GOT3 (cell line): ENCODE measurements at places on chromosomes 11 and 22.

DNA sequence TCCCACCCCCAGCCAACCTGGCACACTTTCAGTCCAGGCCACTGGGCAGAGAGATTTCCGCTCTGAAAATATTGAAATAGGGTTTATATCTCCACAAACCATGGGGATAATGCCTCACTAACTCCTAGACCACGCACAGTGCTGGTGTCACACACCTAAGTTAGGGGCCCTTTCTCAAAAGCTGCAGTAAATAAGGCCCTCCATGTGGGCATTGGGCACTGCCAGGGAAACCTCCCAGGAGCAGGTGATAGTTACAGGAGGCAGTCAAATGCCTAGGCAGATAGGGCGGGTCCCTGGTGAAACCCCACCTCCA is 3.1 kb upstream of the IL10RA start:
- DNase-seq: no peak

DNA sequence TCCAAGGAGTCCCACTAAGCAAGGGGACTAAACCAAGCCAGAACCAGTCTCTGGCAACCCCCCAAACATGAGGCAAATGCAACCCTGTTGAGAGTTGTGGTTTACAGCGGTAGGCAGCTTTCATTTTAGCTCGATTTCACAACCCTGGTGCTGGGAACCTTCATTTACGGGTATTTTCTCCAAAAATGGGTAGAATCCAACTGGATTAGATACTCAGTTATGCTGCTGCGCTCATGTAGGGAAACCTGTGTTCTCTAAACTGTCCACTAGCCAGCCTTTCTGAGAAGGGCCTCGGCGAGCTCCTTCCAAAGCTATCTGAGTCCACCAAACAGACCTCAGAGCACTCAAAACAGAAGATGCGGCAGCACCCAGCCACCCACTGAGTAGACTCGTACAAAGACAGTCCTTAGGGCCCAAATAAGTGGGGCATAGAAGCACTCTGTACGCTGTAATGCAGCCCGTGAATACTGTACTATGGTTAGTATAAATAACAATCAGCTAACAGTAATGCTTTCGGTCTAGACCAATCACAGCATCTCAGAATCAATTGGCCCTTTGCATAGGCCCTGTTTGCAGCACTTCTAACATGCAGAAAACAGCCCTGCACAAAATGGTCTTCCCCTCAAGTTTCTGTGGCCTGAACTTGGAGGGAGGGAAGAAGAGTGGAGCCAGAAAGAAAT is 104.7 kb downstream of the ETS1 start:
- DNase-seq: no peak

GRCh38 chr22:42069801-42070516 is 653 bp downstream of the NAGA start:
- no peak for DNase-seq

DNA sequence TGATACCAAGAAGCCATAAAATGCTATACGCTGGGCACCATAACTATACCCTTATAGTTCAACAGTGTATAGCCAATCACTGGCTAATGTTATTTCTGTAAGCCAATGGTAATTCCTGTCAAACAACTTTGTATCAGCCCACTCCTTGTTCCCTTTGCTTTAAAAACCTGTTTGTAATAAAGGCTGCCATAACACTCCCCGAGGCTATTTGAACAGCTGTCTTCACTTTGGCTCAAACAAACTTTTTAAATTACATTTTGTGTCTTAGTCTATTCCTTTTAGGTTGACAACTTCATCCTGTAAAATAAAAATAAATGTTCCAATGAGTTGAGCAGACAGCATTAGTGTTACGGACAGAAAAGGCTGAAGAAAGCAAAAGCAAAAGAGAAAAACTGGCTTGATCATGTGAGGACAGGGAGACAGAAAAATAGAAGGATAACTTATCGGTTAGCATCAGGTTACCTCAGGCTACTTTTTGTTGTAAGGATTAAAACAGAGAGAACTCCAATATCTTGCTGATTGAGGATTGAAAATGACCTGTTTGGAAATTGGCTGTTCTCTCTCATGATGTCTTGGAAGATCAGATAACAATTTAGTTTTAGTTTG is 95.0 kb downstream of the AASDHPPT start:
- DNase-seq: no peak

GRCh38 chr11:62017878-62018655 is 50.6 kb upstream of the FTH1 start:
- DNase-seq: no peak

DNA sequence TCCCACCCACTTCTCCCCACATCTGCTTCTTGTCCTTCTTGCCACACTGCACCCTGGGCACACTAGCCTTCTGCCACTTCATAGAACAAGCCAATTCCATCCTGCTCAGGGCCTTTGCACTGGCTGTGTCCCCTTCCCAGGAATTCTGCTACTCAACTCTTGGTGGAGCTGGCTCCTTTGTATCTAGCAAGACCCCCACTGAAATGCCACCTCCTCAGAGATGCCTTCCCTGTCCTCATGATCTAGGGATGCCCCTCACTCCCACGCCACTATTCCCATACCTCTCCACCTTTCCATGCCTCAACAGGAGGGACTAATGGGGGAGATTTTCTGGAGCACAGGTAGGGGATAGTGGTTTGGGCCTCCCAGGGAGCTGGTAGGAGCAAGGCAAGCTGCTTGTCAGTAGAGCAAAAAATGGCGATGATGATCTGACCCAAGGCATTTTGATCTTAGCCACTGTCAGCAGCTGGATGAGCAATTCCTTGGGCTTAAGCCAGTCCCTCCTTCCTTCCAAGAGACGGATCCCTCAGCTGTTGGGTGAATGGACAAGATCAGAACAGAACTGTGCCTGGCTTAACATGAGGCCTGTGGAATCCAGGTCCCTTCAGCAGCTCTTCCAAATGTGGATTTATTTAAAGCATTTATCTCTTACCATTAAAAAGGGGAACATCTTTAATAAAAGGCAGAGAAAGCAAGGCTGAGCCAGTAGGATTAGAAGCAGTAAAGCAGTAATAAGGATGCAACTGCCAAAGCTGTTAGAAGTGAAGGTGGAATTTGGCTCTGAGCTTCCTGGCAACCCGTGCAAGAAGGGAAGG is 4.0 kb upstream of the PRDM11 start:
- DNase-seq: no peak

DNA sequence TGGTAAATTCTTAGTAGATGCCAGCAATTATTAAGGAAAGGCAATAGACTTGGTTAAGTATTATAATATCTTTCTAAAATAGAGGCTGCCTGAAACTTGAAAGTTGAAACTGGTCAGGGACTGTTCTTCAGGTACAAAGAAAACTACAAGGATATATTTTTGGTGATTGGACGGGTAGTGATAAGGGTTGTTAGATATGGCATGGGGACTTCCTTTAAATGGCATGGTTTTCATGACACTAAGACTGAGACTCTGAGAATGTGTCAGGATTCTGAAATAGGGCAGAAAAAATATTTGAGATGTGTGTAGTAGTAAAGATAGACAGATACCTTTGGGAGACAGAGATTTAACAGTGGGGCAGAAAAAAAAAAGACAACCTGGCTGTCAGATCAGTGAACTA is 108.4 kb upstream of the SLC5A12 start:
- no peak for DNase-seq

DNA sequence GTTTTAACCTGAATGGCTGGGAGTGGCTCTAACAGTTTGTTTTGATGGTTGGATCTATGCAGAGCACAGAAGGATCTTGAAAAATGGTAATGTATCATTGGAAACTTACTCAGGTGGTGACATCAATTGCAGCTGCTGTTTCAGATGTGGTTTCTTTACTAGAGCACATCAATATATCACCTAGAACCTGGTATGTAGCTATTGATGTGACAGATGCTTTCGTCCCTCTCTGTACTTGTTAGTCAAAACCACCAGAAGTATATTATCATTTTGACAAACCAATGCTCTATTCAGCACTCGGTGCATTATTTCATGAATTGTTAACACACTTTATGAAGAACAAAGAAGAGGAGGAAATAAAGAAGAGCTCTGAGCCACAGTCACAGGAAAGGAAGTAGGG is 26.6 kb upstream of the SCN3B start:
- DNase-seq: no peak

- DNase-seq: no peak
Observed at GRCh38 chr11:86449993-86450629, 75.4 kb downstream of the CCDC81 start.

GRCh38 chr22:29625090-29625825 is 21.8 kb downstream of the NF2 start:
- no peak for DNase-seq

DNA sequence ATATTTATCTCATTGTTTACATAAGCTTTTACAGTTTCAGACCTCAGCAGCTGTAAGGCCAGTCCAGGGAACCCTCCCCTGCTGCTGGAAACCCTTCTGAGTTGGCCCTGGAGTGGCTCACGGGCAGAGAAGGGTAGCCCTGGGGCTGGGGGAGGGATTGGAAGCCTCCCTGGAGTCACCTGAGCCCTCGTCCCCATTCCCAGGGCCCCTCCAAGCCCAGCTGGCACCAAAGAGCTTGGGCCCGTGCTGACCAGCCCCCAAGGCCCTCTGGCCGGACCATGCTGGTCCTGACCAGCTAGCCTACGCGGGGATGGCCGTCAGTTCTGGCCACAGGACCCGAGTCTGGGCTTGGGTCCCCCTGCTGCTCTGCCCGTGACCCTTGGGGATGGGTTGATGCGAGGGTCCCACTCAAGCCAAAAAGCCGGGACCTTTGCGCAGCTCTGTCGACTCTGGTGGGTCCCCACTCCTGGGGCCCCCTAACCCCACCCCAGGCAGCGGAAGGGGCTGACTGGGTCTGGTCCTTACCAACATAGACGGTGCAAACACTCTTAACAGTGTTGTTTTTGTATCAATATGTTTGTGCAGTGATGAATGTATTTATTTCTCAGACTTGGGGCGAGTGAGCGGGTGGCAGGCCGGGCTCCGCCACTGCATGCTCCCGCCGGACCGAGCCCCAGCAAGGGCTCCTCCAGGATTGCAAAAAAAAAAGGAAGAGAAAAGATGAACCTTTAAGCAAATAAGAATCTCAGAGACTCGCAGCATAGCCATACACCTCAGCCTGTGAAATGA is 17.5 kb upstream of the TMEM191C start:
- DNase-seq: no peak

GRCh38 chr22:46004105-46004866 is 27.3 kb upstream of the WNT7B start:
- no peak for DNase-seq

- DNase-seq: no peak
Observed at GRCh38 chr11:1323774-1324173, 14.3 kb upstream of the TOLLIP start.

- peak; percentile 32 for DNase-seq
Observed at GRCh38 chr11:65110354-65110861, 1.3 kb upstream of the TM7SF2 start.

DNA sequence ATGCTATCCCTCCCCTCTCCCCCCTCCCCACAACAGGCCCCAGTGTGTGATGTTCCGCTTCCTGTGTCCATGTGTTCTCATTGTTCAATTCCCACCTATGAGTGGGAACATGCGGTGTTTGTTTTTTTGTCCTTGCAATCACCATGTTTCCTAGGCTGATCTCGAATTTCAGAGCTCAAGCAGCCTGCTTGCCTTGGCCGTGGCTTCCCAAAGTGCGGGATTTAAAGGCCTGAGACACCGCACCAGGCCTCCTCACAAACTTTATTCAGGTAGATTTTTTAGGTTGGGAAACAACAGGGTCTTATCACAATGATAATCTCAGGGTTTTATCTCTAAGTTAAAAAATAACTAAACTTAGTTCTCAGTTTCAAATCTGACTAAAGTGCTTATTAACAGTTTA is 125.4 kb downstream of the LUZP2 start:
- no peak for DNase-seq

DNA sequence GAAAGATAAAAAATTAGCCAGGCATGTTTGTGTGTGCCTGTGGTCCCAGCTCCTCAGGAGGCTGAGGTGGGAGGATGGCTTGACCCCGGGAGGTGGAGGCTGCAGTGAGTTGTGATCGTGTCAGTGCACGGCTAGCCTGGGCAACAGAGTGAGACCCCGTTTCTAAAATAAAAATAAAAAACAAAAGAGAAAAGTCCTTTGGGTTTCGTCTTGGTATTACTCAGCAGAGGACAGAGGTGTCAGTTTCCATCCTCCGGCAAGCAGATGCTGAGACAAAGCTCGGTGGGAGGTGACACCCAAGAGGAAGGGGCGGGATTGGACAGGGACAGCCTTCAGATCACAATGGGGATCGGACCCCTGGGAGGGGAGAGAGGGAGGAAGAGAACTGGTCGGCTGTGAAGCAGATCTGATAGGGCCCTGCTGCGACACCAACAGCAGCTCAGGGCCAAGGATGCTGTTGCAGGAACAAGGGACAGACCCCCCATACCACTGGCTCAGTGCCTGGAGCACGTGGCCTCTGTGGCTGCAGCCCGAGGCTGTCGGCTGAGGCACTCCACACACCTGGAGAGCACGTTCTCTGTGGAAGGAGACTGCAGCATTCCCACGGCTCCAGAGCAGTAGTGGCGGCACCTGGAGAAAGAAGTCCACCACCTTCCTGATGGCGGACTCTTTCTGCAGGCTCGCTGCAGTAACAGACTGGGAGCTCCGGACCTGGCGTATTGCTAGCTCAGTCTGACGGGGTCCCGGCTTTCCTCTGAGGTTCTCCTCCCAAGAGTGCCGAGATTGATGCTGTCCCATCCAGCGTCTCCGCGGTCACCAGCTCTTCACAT is 5.2 kb upstream of the BID start:
- DNase-seq: no peak

GRCh38 chr11:117861151-117862018 is 15.1 kb downstream of the FXYD6 start:
- no peak for DNase-seq

DNA sequence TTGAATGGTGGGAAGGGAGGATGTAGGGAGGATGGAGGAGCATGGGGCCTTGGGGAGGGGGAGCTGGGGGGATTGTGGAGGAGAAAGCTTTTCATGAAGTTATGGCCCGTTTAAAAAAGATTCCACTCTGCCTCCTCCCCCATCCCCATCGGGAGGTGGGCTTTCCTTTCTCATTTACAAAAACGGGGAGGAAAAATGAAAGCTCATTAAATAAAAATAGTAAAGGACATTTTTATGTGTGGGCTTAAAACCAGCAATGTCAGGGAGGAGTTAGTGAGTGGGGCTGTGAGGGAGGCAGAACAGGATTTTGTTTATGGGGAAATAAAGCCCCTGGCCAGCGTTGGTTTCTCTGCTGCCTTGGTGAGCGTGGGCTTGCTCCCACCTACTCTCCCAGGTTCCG is 83.2 kb downstream of the ZBTB16 start:
- no peak for DNase-seq

DNA sequence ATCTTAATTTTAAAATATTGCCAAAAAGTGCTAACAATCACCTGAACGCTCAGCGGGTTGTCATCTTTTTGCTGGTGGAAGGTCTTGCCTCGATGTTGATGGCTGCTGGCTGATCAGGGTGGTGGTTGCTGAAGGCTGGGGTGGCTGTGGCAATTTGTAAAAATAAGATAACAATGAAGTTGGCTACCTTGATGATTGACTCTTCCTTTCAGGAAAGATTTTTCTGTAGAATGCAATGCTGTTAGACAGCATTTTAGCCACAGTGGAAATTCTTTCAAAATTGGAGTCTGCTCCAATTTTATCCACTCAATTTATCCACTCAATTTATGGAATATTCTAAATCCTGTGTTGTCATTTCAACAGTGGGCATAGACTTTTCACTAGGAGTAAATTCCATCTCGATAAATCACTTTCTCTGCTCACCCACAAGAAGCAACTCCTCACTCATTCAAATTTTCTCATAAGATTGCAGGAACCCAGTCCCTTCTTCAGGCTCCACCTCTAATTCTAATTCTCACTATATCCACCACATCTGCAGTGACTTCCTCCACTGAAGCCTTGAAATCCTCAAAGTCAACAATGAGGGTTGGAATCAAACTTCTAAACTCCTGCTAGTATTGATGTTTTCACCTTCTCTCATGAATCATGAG is 78.8 kb downstream of the LINC01488 start:
- DNase-seq: no peak
